Activated CD4-positive, alpha-beta T cell treated with anti-CD3 and anti-CD28 coated beads, Interleukin-2, amount 10 ng/mL, durations not matched to agents 7 days and 5 days (primary cell): ENCODE measurements at places on chromosomes 4 and X. TPM values are rescaled to one million over a fixed set of nuclear protein-coding genes. Genes with fewer than 3 reads are reported as not detected.

Gene MORC4
- total RNA-seq: 7.7 TPM

Gene HMX1
- not detected for total RNA-seq

- H3K27me3 ChIP-seq: peaks cover 1% of the 10 kb centered on the region
- H3K36me3 ChIP-seq: no peaks in the 10 kb centered on the region
- H3K27ac ChIP-seq: no peak overlapping the region
- no peak overlapping the region for H3K4me3 ChIP-seq
- DNase-seq: no peak
- no peaks in the 10 kb centered on the region for H3K4me1 ChIP-seq
These were observed 53.6 kb upstream of the TLR3 start for GRCh38 chr4:186015212-186015817.

Gene DMRTC1
- not detected for total RNA-seq

DNA sequence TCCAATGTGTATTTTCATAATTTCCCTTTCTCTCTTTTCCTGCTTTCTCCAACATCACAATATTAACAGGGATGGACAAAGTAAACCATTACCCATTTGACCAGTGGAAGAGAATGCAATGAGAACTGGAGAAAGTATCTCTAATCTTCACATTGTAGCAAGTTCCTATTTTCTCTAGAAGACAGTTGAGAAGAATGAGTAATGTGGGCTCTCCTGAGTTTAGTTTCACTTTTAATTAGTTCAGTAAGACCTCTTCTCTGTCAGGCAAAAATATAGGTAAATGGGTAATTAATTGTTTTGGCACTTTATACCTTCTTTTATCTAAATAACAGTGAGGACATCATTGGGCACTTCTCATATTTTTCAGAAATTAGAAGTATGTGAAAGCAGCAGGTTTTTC is 602.0 kb downstream of the GLUD2 start:
- no peak overlapping the region for H3K4me3 ChIP-seq
- no peaks in the 10 kb centered on the region for H3K4me1 ChIP-seq
- H3K27me3 ChIP-seq: no peaks in the 10 kb centered on the region
- H3K36me3 ChIP-seq: no peaks in the 10 kb centered on the region
- no peak overlapping the region for H3K27ac ChIP-seq

Gene PABPC1L2B
- not detected for total RNA-seq

Gene NAP1L3
- total RNA-seq: 1.1 TPM

DNA sequence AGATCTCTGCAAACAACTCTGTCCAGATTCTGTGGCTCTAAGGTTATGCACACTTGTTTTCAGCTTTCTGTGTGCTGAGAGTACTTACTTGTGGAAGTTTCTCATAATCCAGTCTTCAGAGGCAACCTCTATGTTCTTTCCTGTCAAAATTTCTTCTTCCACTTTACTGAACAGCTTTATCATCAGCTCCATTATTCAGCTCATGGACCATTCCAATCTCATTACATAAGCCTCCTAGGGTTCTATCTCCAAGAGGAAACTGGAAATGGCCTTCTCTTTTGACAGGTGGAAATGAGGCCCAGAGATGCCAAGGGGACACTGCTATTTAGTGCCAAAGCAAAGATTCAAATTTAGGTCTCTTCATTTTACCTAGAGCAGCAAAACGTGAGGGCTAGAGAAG is 61.3 kb downstream of the CHRDL1 start:
- no peaks in the 10 kb centered on the region for H3K36me3 ChIP-seq
- no peaks in the 10 kb centered on the region for H3K27me3 ChIP-seq
- no peaks in the 10 kb centered on the region for H3K4me1 ChIP-seq
- no peak overlapping the region for H3K27ac ChIP-seq
- no peak for DNase-seq
- H3K4me3 ChIP-seq: no peak overlapping the region

Gene WNK3
- 0.07 TPM for total RNA-seq

GRCh38 chr4:89754531-89754930 is 82.4 kb downstream of the SNCA start:
- H3K4me1 ChIP-seq: no peaks in the 10 kb centered on the region
- DNase-seq: no peak
